ENCODE measurements at places on chromosomes 12 and 14.

GRCh38 chr12:90244232-90244631, 535.6 kb upstream of the ATP2B1 start:
- no peak for DNase-seq

- DNase-seq, result peak; percentile 53
These were observed 47.2 kb downstream of the PTPRB start for GRCh38 chr12:70590051-70590450.

DNA sequence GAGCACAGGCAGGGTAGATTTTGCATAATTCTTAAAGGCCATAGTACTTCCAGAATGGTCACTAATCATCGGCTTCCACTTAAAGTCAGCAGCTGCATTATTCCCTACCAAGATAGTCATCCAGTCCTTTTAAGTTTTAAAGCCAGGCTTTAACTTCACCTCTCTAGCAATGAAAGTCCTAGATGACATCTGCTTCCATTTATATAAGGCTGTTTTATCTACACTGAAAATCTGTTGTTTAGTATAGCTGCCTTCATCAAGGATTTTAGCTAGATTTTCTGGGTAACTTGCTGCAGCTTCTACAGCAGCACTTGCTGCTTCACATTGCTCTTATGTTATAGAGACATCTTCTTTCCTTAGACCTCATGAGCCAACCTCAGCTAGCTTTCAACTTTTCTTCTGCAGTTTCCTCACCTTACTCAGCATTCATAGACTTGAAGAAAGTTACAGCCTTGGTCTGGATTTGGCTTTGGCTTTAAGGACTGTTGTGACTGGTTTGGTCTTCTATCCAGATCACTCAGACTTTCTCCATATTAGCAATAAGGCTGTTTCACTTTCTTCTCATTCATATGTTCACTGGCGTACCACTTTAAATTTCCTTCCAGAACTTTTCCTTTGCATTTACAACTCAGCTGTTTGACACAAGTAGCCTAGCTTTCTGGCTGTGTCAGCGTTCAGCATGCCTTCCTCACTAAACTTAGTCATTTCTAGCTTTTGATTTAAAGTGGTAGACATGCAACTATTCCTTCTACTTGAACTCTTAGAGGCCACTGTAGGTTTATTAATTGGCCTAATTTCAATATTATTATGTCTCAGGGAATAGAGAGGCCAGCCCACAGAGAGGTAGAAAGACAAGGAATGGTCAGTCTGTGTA, 209.9 kb upstream of the GARIN2 start:
- no peak for DNase-seq

DNA sequence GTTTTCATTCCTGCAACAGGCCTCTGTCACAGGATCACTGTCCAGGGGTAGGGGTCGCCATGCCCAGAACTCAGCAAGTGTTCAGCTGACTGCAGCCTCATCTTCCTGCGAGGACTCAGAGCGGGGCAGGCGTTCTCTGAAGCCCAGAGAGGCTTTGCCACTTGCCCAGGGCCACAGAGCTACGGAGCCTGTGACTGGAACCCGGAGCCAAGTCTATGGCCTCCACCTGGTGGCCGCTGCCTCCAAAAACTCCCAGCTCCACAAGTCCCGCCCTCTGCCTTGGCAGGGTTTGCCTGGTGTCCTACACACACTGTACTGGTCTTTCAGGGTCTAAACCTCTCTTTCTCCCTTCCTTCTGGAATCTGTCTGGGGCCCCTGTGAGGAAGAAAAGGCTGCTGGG, 8.7 kb upstream of the PPP1R13B start:
- no peak for DNase-seq

- no peak for DNase-seq
These were observed 411.8 kb upstream of the STXBP6 start for GRCh38 chr14:25461780-25462179.

- DNase-seq, result no peak
These were observed 18.2 kb downstream of the AK7 start for GRCh38 chr14:96410119-96410518.

DNA sequence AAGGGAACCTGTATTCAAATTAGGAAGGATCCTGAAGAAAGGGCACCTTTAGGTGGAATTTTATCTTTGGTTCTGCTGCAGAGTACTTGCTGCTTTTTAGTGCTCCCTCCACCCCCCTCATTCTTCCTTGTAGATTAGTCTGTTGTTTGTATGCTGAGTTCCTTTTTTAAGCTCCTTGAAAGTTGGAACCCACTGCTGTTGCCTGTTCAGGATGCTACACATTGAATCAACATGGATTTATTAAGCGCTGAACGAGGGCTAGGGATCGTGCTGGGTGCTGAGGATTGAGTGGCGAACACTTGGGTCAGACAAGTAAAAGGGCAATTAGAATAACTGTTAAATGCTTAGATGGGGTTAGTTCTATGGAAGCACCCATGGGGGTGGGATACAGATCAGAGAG, 884 bp upstream of the AMN1 start:
- no peak for DNase-seq

DNA sequence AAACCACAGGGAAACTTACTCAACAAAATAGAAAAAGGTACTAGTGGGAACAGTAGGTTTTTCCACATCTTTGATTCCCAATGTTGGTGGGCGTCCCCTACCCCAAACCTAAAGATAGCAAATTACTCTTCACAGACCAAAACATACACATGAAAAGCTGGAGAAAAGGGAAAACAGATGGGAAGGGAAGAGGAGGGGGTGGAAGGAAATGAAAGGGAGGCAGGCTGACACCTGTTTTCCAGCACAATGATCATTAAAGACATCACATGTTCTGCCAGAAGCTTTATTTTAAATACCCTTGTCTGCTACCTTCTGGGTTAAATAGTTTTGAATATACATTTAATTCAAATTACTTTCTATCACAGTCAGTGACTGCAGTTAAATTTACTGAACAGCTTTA, 1617.9 kb upstream of the SEL1L start:
- DNase-seq, result no peak

DNA sequence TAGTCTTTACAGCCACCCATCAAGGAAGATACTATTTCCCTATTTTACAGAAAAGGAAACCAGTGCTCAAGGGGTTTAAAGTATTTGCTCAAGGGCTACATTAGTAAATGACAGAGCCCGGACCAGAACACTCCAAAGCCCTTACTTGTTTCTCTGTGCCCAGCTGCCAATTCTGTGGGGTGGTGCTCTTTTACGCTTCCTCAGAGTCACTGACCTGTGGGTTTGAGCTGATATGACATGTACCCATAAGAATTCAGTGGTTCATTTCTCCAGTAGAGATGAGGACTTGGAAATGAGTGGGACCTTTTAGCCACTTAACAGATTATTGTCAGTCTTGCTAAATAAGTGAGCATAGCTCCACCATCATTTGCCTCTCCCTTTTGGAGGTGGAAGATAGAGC, 37.4 kb upstream of the NKX2-8 start:
- no peak for DNase-seq

- DNase-seq, result no peak
These were observed 218.8 kb upstream of the TMPO start for GRCh38 chr12:98296462-98297079.

GRCh38 chr14:32669391-32669790, 269.3 kb upstream of the NPAS3 start:
- DNase-seq, result no peak
